ENCODE measurements at places on chromosomes 5 and 9.

DNA sequence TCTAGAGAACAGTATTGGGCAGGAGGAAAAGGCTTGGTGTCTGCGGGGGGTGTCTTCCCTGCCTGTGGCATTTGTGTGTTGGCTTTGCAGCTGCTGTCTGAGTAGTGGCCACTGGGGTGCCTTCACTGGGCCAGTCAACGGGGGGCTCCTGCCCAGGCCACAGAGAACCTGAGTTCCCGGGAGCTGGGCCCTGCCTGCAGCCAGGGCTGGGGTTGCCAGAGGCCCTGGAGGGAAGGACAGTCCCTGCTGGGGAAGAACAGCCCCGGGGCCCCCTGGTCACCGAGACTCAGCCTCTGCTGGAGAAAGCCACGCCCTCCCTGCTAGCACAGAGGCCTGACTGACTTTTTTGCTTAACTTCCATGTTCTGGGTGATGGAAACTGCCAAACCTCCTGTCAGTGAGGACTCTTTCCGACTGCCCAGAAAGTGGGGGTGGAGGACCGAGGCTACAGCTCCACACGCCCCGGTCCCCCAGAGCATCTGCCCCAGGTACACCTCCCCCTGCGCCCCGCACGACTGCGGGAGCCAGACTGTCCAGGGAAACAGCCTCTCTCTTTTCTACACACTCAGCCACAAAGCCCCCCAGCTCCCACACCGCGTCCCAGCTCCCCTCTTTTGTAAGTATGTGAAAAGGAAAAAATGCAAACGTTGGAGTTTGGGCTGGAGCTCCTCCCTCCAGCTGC lies 133.4 kb downstream of the DAB2IP start:
- no peak for DNase-seq

- no peak for DNase-seq
Measured at GRCh38 chr5:132469380-132470009, 21.1 kb downstream of the IRF1 start.

GRCh38 chr5:32581010-32581785 lies 4.2 kb upstream of the SUB1 start:
- no peak for DNase-seq

GRCh38 chr9:85224729-85225128 lies 517.0 kb downstream of the AGTPBP1 start:
- no peak for DNase-seq

DNA sequence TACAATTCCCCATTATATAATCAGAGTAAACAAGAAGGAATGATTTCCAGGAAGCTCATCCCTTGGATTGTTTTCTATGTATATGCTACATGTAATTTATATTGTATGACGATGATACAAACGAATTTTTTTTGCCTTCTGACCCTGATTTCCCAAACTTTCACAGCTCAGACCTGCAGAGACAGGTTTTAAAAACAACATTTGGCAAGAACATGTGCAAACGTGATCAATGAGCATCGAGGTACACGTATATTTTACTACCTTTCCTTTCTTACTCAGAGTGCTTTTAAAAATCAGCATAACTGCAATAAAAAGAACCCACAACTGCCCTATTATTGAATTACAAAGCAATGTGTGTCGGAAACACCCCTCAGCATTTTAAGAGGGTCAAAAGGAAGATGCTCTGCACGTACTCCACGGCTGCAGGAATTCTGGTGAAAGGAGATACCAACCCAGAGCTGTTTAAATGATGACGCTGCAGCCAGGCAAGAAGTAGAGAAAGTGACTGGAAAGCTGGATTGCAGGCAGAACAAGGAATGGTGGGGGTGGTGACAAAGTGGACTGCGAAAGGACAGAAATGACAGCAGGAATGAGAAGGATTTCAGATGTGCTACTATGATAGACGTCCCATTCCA lies 533.5 kb downstream of the RAB3C start:
- no peak for DNase-seq

DNA sequence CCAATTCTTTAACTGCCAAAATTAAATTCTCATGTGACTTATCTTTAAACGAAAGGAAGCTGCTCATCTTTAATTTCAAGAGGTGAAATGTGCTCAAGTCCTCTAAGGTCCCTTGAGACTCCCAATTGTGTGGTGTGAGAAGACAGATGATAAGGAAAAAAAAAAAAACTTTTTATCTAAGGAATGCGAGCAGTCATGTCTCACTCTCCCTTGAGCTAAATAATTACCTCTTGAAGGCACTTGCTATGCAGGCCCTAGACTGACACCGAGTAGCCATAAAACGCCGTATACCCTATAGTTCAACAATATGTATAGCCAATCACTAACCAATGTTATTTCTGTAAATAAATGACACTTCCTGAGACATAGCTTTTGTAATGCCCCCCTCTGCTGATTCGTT lies 1.5 kb upstream of the DTWD2 start:
- no peak for DNase-seq

DNA sequence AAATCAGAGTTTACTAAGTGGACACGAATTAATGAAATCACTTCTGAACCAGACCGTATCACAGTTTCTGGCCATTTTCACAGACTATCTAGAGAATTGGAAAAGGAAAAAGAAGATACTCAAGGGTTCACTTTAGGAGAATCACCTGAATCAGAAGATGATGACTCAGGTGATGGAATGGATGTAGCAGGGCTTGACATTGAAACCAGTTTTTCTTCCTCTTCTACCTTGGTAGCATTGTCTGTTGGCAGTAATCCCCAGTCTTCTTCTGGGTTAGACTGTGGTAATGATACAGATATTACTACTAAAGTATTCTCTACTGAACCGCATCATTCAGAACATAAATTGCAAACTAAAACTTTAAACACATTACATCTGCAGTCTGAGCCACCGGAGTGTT lies 38.5 kb downstream of the ICE1 start:
- no peak for DNase-seq

DNA sequence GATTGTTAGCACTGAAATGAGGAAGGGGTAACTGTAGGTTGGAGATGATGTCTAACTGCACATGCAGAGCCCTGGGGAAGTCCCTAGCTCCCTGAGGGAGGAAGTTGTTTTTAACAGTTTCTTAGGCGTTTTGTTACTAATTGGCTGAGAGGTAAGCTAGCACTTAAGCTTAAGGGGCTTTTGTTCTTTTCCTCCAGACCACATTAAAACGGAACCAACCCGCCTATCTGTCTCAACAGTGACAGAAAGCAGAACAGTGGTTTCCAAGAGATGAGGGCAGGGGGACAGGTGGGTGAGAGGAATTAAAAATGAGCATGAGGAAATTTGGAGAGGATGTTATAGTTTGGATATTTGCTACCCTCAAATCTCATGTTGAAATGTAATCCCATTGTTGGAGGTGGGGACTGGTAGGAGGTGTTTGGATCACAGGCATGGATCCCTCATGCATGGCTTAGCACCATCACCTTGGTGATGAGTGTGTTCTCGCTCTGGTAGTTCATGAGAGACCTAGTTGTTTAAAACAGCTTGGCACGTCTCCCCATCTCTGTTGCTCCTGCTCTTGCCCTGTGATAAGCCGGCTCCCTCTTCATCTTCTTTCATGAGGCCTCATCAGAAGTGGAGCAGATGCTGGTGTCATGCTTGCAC lies 38.9 kb downstream of the LYRM7 start:
- no peak for DNase-seq

- DNase-seq, result no peak
Measured at GRCh38 chr5:102341681-102342288, 45.7 kb upstream of the SLCO4C1 start.

DNA sequence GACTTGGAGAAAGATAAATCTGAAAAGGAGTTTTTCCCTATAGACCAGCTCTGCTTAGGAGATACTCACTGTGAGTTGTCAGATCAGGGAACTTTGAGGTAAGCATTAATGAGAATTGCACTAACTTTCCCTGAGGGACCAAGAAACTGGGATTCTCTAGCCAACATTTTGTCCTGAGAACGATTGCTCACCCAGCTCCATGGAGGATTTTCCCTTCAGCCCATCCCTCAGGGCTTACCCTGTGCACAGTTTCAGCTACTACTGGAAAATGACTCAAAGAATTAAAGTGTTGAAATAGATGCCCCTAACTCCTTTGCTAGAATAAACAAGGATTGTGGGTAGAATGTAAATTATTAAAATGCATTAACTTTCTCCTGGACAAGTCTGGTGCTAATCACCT lies 237.2 kb upstream of the IL12B start:
- DNase-seq, result no peak

DNA sequence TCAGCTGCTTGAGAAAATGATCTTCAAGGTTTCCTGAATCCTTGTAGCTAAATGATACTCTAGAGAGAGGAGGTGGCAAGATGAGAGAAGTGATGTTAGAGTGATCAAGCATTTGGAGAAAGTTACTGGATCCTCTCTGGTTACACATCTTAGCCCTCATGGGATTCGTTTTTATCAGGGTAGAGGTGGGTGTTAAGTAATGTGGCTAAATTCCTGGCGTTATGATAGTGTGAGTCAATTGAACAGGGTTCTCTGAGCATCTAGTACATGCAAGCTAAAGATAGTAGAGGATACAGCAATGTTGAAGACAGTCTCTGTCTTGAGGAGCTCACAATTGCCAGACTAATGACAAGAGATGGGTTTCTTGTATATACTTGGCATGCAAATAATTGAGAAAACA lies 123.7 kb downstream of the PSD2 start:
- DNase-seq, result no peak

GRCh38 chr9:17063535-17064135 lies 71.2 kb upstream of the CNTLN start:
- peak; percentile 5 for DNase-seq

DNA sequence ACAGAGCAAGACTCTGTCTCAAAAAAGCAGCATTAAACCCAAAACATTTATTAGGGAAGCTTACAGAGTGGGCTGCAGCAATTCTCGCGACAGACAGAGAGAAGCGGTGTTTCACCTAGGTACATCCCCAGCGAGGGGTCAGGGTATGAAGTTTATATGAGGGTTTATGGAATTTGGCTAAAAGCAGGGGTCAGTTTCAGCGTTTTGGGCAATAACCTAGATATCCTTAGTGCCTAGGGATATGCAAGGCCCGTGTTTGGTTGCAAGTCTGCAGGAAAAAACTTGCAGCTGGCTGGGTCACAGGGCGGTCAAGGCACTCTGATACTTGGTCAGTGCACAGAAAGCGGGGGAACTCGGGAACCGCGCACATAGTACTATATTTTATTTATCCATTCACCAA lies 649 bp upstream of the GLE1 start:
- no peak for DNase-seq

DNA sequence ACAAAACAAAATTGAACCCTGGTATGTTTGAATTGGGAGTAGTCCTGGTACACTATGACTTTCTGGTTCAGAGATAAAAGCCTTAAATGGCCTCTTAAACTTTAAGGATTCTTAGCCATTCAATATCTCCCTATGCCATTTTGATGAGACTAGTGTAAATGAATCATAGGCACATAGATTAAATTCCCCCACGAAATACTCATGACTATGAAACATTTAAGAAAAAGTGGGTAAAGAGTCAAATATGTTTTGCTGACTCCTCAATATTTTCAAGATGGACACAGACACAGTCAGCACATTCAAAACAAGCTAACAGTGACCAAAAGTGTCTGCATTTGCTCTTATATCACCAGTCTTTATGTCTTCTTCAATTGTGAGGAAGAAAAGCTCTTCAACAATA lies 278.3 kb downstream of the PDE4D start:
- no peak for DNase-seq

DNA sequence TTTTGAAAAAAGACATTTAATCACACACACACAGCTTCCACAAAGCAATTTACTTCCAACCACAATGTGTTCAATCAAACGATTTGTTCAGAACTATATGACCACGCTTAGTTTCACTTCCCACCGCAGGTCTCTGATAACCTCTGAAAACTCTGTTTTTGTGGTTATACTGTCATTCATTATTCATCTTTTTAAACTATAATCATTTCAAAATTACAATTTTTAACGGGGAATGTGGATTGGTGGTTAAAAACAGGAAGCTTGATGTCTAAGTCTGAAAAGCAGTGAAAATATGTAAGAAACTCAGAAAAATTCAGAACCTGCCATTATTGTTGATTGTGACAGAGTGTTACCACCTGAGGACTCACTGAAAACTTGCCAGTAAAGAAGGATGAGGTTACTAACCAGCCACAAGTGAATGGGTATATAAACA lies 12.7 kb upstream of the TMEM174 start:
- no peak for DNase-seq

GRCh38 chr5:131441184-131441583 lies 177.3 kb downstream of the CDC42SE2 start:
- no peak for DNase-seq

- no peak for DNase-seq
Measured at GRCh38 chr5:138564242-138564641, 11.0 kb downstream of the HSPA9 start.

DNA sequence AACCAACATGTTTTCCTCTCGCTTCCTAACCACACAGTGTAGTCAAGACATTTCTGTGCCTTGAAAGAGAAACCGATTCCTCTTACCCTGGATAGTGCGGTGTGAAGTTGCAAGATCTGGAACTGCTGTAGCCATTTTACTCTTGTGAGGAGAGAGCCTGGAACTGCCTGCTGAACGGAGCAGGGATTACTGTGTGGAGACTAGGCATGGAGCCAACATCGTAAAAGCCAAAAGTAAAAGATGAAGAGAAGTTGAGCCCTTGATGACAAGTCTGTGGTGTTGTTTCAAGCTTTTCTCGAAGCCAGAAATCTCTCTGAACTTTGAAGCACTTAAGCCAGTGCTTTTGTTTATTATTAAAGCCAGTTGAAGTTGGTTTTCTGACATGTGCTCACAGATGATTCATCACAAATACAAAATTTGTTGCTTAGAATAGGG lies 110.1 kb upstream of the GRIN3A start:
- no peak for DNase-seq

GRCh38 chr9:82957529-82958379 lies 105.2 kb downstream of the RASEF start:
- no peak for DNase-seq

- no peak for DNase-seq
Measured at GRCh38 chr5:174688441-174689354, 35.7 kb upstream of the MSX2 start.

DNA sequence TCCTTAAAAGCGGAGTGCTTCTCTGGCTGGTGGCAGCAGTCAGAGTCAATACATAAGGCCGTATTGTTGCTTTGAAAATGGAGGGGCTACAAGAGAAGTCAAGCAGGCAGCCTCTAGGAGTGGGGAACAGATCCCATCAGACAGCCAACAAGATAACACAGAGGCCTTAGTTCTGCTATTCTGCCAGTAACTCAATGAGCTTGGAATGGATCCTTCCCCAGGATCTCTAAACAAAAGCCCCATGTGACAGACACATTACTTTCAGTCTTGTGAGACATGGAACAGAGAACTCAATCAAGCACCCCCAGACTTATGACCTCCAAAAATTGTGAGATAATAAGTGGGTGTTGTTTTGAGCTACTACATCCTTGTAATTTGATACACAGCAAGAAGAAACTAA lies 158.6 kb downstream of the RFX3 start:
- no peak for DNase-seq

Data from HS-27A (cell line).